OCI-M1 (cell line): ENCODE measurements at places on chromosomes 12 and 14.

GRCh38 chr12:10068644-10069043 is 30.1 kb downstream of the CLEC1A start:
- peak; percentile 41 for DNase-seq

- no peak for DNase-seq
Measured at GRCh38 chr12:115749071-115749841, 528.2 kb downstream of the MED13L start.

DNA sequence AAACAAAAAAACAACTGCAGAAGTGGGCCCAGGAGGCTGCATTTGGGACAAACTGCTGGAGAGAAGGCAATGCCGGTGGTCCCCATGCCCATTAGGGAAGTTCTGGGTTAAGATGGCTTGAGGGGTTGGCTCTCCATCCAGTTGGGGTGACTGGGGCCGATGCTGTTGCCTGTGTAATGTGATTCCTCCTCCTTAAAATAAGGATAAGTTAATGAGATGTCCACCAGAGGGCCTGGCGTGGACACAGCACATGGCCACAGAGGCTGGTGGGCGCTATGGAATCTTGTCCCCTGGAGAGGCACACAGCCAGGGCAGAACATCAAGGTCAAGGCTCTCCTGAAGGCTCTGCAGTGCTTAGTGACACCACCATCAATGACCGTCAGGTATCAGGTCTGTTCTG is 1.0 kb upstream of the TESC start:
- DNase-seq, result peak; percentile 31

DNA sequence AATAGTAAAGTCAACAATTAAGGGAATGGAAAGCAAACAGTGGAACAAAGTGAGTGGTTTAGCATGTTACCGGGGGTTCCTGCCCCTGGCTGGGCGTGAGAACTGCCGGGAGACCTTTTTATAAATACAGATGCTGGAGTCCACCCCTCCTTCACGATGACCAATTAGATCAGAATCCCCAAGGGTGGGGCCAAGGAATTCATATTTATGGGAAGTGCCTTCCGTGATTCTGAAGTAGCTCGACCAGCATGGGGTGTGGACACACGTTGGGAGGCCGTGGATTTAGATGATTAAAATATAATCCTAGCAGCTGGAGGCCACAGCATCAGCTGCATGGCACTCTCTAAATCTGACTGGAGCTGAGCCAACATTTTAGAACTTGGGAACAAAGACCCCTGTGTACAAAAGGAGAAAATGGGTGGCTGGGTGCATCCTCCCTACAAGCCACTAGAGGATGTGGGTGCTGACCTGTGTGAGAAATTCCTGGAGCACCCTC is 87.9 kb downstream of the SRRM4 start:
- no peak for DNase-seq

DNA sequence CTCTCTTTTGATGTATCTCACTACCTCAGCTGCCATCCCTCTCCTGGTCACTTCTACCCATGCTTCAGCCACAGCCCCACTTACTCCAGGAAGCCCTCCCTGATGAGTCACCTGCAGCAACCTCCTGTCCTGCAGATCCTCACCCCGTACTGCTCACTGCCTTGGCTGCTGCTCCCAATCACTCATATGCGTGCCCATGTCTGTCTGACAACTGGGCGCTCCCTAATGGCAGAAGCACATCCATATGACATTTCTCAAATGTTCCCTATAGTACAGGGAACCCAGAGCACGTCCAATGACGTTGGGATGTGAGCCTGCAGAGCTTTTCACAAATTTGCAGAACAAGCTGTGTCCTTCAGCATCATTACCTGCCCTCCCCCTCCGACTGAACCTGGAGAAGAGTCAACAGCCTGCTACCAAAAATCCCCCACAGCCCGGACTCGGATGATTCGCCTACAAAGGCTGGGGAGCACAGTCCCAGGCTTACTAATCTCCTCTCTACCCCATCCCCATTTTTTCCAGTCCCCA is 90.0 kb downstream of the SINHCAF start:
- no peak for DNase-seq

GRCh38 chr12:99170037-99170436 is 477.5 kb upstream of the GARIN6 start:
- DNase-seq, result no peak

DNA sequence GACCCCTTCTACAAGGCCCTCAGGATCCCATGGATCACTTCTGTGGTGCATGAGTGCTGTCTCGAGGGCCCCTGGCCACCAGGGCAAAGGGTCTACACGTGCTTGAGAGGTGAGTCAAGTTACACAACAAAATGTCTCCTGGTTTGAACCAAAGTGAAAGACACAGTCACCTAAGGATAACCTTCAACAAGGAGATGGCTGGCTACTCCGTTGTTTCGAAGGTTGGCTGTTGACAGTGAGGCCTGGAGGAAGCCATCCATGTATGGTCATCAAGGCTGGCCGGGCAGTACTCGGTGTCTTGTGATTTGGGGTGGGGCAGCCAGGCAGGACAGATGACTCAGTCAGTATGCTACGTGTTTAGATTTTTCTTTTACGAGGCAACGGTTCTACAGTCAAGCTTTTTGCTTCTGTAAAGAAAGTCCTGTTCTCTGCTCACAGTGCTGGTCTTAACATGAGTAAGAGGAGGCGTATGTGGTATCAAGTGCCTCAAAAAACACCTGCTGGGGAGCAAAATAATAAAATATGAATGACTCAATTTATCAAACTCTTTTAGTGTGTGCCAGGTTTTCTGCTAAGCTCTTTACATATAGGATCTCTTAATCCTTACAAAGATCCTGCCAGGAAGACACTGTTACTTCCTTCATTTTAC is 18.0 kb upstream of the NT5DC3 start:
- DNase-seq, result peak; percentile 58

- DNase-seq, result no peak
Measured at GRCh38 chr14:95068080-95068479, 89.2 kb downstream of the DICER1 start.

DNA sequence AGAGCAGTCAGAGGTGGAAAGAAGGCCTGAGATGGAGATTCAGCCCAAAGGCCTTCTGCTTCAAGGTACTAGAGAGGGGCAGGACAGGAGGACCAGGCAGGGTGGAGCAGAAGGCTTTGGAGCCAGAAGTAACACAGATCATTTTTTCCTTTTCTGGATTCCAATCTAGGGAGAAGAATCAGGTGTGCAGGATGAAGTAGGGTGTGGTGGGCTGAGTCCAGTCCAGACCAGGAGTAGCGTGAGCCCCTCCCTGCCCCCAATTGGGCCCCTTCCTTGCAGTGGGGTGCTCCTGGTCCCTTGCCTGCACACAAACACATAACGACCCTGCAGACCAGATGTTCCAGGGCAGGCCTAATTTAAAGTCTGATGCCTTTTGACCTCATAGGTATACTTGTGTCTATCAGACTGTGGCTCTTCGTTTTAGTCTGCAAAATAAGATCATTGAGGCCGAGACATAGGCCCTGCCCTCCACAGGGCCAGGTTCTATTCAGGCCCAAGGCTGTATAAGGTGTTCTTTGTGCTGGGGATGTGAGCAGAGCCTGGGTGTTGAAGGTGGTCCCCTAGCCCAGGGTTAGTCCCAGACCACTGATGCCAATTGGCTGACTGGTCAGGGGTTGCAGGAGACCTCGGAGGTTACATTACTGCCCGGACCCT is 1.0 kb upstream of the NYNRIN start:
- no peak for DNase-seq

- DNase-seq, result no peak
Measured at GRCh38 chr12:75838309-75838708, 193.3 kb downstream of the PHLDA1 start.

- DNase-seq, result no peak
Measured at GRCh38 chr12:88273875-88274274, 131.8 kb downstream of the TMTC3 start.

GRCh38 chr12:131383291-131383690 is 327.6 kb upstream of the SFSWAP start:
- DNase-seq, result no peak

DNA sequence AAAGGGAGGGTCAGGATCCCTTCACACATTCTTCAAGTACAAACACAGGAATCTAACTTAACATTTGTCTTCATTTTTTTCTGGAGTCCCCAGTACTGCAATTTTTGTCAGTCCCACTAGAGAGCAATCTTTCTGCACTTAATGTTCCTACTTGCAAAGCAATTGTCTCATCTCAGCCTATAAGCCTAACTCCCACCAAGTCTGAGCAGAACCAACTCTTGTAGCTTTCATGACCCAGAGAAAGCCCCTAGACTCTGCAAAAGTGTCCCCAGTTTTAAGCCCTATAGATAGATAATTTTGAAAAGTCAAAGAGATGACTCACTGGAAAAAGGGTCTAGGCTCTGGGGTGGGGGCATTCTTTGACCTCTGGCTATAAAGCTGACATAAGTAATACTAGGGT is 1.8 kb upstream of the ZBTB39 start:
- DNase-seq, result peak; percentile 90

DNA sequence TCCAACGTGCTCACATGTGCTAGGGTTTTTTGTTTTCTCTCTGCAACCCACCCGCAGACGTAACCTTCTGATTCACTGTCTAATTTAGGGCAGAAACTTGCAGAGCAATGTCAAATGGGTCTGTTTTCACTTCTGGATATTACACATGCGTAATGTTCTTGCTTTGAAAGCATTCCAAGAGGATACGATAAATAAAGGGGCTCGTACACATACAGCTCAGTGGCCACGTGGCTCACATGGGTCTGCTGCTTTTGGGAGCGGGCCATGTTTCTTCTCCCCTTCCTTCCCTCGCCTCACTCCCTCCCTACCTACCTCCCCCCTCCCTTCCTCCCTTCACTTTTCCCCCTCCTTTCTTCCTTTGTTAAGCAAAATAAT is 23.4 kb downstream of the CACNA1C start:
- no peak for DNase-seq

- no peak for DNase-seq
Measured at GRCh38 chr12:25585662-25586061, 32.6 kb upstream of the LMNTD1 start.

DNA sequence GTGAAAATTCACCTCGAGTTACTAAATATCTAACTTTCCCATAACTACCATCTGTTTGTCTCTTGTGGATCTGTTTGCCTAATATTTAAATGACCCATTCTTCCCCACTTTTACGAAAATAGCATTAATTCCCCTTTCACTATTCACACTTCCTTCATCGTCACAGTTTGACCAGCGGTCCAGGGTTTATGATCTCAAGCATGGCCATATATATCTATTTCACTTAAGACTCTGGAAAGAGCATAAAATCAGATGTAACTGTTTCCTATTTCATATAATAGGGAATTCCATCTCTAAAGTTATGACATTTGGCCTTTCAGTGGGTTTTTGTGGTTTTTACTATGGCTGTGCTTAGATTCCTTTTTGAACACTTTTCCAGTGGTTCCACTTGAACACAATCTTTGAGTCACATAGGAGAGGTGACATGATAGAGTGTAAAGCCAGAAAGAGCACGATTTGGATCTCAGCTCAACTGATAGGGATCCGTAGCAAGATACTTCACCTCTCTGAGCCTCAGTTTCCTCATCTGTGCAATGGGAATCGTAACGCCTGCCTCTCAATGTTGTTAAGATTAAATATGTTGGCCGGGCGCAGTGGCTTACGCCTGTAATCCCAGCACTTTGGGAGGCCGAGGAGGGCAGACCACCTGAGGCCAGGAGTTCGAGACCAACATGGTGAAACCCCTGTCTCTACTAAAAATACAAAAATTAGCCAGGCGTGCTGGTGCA is 754 bp upstream of the BCL2L14 start:
- no peak for DNase-seq

DNA sequence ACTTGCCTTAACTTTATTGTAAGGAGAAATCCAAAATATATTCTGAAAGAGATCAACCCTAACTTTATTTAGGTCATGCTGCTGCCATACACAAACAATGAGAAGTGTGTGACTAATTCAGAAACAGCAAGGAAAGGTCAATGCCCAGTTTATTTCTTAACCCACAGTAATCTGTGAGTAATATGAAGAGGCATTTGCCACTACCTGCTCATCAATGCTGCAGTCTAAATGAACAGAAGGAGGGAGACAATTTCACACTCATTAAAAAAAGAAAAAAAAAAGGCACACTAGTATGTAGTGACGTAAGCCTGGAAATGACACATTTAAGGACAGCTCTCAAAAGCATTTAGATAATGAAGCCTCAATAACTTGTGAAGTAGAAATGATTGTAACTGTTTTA is 90.5 kb upstream of the FOXN3 start:
- DNase-seq, result no peak

DNA sequence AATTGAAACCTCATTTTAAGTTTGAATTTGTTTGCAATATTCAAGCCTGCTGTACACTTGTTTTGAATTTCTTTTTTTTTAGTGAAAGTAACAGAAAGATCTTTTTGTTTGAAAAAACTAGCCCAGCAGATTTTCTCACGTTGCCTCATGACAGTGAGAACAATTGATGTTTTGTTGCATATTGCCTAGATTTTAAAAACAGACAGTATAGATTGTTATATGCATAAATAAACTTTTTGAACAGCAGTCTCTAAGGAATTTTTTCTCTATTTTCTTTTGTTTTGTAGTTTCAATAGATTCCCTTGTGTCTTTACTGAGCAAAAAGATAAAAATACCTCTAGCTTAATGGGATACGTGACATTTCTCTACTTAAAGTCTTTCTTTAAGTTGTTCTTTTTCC is 15.4 kb downstream of the OR6C6 start:
- no peak for DNase-seq
